ENCODE measurements at places on chromosomes 2 and 18.

DNA sequence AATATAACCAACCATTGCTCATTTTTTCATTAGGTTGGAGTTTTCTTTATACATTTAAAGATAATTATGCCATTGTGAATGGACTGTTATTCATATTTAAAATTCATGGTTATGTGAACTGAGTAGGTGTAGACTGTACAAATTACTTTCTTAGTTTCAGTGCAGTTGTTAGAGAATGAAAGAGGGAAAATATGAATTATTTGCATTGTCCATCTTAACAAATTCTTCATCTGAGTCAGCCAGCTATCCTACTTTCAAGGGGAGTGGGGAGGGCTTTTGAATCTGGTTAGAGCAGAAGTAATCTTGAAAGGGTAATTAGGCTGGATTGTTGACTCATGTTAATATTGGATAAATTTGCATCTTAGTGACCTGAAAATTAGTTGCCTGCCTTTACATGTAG lies 212.0 kb downstream of the MCFD2 start:
- DNase-seq: no peak

- DNase-seq: no peak
Observed at GRCh38 chr2:201444746-201445465, 6.4 kb downstream of the TRAK2 start.

DNA sequence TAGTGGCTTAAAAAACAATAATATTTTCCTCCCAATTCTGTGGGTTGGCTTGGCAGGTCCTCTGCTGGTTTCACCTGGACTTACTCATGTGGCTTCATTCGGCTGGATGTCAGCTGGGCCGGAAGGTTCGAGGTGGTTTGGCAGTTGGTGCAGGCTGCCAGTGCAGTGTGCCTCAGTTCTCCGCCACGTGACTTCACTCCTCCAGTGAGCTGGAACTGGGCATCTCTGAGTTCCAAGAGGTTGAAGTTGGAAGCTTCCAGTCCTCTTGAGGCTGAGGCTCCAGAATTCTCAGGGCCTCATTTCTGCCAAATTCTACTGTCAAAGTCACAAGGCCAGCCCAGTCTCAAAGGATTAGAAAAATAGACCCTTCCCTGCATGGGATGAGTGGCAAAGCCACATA lies 83.4 kb upstream of the B3GNT7 start:
- no peak for DNase-seq

DNA sequence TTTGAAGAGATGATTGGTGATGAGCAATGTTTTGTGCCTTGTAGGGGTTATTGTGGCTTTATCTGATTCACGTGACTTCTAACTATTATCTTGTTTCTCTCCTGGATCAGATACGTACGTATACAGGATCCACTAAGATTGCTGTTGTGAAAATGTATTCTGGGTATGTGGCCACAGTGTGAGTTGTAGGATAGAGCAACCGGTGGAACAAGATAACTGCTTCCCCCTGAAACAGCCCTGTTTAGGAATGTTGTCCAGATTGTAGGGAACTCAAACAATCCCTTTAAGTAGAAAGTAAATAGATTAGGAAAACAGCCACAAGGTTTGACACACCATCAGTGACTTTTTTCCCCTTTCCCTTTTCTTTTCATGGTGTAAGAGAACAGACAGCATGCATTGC lies 22.3 kb upstream of the MBOAT2 start:
- DNase-seq: no peak

DNA sequence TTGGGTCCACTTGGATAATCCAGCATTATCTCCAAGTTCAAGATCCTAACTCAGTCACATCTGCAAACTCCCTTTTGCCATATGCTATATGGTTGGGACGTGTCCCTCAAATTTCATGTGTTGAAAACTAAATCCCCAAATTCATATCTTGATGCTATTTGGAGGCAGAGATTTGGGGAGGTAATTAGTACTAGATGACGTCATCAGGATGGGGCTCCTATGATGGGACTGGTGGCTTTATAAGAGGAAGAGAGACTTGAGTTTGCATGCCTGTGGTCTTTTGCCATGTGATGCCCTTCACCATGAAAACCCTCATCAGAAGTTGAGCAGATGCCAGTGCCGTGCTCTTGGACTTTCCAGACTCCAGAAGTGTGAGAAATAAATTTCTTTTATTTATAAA lies 16.8 kb upstream of the SMAD4 start:
- DNase-seq: no peak

GRCh38 chr2:226622484-226622883 lies 177.1 kb downstream of the IRS1 start:
- no peak for DNase-seq

GRCh38 chr2:205193836-205194228 lies 488.5 kb upstream of the NRP2 start:
- DNase-seq: no peak

GRCh38 chr18:2471523-2471922 lies 99.8 kb downstream of the METTL4 start:
- DNase-seq: no peak

DNA sequence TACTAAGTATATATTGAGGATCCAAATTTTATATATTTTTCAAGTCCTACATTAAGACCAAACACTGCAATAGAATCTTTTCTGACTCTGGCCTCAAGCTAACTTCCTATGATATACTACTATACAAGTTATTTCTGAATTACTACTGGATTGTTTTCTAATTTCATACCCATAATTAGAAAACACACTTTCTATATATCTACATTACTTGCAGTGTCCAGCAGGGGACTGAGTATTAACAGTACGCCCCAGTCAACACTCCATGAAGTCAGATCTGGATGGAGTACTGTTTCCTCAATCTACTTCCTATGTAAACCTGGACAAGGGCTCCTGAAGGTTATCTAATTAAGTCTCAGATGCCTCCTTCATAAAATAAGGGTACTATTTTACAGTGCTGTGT lies 26.5 kb downstream of the RMP24 start:
- no peak for DNase-seq

- no peak for DNase-seq
Observed at GRCh38 chr2:111167076-111167862, 46.6 kb downstream of the BCL2L11 start.

DNA sequence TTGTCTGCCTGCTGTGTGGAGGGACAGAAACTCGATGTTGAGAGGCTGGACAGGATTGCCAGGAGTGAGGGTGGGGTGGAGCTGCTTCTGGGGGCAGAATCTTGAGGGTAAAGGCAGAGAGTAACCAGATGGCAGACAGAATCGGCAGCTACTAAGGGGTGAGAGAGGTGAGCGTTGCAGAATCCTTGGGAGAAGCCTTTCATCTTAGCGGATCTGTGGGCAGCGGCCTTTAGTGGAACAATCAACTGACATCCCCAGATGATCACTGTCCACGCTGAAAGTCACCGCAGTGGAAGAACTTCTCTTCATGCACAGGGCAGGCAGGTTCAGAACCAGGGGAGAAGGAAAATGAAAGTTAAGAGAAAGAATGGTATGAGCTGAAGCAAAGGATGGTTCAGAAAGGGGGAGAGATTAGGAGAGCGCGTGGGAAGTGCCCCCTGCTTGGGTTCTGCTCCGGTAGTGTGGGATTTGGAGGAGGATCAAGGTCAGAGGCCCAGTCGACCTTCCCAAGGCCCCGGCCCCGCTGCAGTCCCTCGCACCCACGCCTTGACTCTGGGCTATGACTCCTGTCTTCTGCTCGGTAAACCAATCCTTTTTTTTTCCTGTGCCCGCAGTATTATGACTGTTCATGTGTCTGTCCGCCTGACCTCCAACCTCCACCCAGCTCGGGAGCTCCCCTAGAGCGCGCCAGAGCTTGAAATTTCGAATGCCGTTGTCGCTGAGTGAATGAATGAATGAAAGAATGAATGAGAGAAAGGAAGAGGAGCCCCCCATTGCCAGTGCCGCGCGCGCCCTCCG lies 584 bp downstream of the BOLA3 start:
- DNase-seq: no peak

DNA sequence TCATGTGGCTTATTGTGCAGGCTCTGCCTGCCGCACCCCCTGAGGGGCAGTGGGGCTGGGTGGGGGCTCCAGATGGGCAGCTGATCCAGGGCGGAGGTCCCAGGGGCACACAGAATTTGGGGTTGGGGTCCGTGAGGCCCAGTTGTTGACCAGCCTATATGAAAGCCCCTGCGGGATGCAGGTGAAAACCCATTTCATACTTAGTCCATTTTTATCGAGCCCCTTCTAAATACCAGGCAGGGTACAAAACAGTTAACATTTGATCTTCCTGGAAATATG lies 30.6 kb downstream of the MYO7B start:
- no peak for DNase-seq

- no peak for DNase-seq
Observed at GRCh38 chr2:68383778-68384177, 18.7 kb downstream of the PLEK start.

- DNase-seq: no peak
Observed at GRCh38 chr2:31334311-31335026, 80.1 kb downstream of the XDH start.

DNA sequence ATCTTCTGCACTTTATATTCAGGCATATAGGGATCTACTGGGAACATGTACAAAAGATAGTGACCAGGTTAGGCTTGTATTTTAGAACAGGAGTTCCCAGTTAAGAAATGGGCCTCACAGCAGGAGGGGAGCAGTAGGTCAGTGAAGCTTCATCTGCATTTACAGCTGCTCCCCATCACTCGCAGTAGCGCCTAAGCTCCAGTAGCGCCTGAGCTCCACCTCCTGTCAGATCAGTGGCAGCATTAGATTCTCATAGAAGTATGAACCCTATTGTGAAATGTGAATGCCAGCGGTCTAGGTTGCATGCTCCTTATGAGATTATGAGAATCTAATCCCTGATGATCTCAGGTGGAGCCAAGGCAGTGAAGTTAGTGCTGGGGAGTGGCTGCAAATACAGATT lies 224.4 kb upstream of the CYRIA start:
- no peak for DNase-seq

GRCh38 chr2:25109822-25110221 lies 58.6 kb downstream of the POMC start:
- DNase-seq: no peak

- no peak for DNase-seq
Observed at GRCh38 chr2:41129988-41130387, 678.1 kb upstream of the SLC8A1 start.

DNA sequence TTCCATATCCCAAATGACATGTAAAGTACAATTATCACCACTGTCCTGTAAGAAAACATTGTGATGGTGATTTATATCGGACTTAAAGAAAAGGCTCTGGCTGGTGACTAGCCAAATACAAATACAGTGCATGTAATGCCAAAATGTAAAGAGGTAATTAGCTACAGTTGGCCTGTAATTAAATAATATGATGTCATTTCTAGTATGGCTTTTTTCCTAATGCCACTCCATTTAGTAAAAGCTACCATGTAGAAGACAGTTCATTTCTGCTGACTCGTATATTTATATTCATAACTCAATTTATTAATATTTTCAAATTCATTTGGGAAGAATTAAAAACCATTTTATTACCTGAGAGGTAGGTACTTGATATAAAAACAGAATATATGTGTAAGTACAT lies 815.7 kb downstream of the ERBB4 start:
- DNase-seq: no peak

GRCh38 chr2:216516730-216517350 lies 18.2 kb downstream of the RPL37A start:
- DNase-seq: no peak

- no peak for DNase-seq
Observed at GRCh38 chr2:142504754-142505153, 372.7 kb upstream of the KYNU start.

- DNase-seq: no peak
Observed at GRCh38 chr2:194819367-194819766, 837.7 kb upstream of the SLC39A10 start.

- DNase-seq: no peak
Observed at GRCh38 chr2:120319686-120320317, 26.1 kb upstream of the INHBB start.

GRCh38 chr2:151668737-151669136 lies 65.5 kb downstream of the NEB start:
- DNase-seq: no peak

GRCh38 chr2:216195565-216196029 lies 86.4 kb downstream of the XRCC5 start:
- DNase-seq: no peak

Measured in neural crest cell (in vitro differentiated cells).